ENCODE measurements at places on chromosomes 4 and X. TPM values are rescaled to one million over a fixed set of nuclear protein-coding genes. Genes with fewer than 3 reads are reported as not detected.

The RADX gene
- 3.5 TPM for total RNA-seq

The TCEAL5 gene
- not detected for total RNA-seq

- H3K36me3 ChIP-seq, result no peaks in the 10 kb centered on the region
- H3K4me3 ChIP-seq, result no peak overlapping the region
- H3K27ac ChIP-seq, result no peak overlapping the region
- H3K27me3 ChIP-seq, result no peaks in the 10 kb centered on the region
Observed at GRCh38 chr4:139978692-139979091, 175.3 kb downstream of the MAML3 start.

DNA sequence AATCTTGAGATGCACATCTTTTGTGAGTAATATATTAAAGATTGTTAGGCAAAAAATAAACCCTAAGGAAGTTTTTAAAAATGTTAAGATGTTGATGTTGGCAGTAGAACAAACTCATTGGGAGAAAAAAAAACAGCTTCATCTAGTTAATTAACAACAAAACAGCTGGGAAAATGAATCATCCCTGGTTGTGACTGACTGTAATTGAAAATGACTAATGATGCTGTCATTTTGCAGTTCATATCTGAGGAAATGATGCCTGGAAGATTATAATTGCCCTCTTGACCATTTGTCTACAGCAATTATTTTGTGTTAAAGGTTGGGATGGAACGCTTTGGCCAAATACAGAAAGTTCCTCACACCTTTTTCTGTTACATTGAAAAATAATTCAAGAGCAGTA, 760.4 kb upstream of the FTHL17 start:
- no peak overlapping the region for H3K27ac ChIP-seq
- H3K36me3 ChIP-seq, result no peaks in the 10 kb centered on the region
- DNase-seq, result no peak
- no peaks in the 10 kb centered on the region for H3K27me3 ChIP-seq

- H3K4me3 ChIP-seq, result no peak overlapping the region
- H3K4me1 ChIP-seq, result no peaks in the 10 kb centered on the region
- no peak for DNase-seq
- H3K36me3 ChIP-seq, result no peaks in the 10 kb centered on the region
- H3K27me3 ChIP-seq, result no peaks in the 10 kb centered on the region
Observed at GRCh38 chr4:169351872-169352271, 81.1 kb upstream of the SH3RF1 start.

DNA sequence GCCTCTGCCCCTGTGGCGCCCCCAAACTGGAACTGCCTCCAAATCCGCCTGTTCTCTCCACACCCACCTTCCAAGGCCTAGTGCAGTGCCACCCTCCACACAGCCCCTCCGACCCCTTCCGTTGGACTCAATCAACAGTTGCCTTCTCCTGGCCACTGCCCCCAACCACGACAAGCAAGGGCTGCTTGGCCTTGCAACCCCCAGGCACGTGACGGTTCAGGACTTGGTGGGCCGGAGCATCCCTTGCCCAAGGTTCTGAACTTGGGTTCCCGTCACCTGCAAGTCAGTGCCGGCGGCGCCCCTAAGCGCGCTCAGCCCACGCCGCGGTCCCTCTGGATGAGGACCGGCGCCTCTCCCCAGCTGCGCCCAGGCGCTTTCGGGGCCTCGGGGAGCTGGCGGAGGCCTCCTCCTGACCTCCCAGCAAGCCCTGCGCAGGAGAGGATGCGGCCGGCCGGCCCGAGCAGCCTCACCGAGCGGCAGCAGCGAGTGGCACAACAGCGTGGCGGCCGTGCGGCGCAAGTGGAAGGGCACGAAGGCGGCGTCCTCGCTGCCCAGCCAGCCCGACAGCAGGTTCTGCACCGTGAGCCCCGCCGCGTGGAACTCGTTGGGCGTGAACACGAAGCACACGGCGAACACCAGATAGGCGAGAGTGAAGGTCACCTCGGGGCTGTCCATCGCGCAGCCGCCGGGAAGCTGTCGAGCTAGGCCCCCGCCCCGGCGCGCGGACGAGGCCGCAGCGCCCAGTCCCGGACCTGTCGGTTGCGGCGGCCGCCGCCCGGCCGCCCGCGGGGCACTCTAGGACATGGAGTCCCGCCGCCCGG, 750 bp downstream of the TMEM129 start:
- peak overlapping the region; percentile 93 for H3K4me3 ChIP-seq
- no peaks in the 10 kb centered on the region for H3K27me3 ChIP-seq
- peak overlapping the region; percentile 93 for H3K27ac ChIP-seq
- no peak for DNase-seq

The CRMP1 gene
- total RNA-seq, result 0.21 TPM

DNA sequence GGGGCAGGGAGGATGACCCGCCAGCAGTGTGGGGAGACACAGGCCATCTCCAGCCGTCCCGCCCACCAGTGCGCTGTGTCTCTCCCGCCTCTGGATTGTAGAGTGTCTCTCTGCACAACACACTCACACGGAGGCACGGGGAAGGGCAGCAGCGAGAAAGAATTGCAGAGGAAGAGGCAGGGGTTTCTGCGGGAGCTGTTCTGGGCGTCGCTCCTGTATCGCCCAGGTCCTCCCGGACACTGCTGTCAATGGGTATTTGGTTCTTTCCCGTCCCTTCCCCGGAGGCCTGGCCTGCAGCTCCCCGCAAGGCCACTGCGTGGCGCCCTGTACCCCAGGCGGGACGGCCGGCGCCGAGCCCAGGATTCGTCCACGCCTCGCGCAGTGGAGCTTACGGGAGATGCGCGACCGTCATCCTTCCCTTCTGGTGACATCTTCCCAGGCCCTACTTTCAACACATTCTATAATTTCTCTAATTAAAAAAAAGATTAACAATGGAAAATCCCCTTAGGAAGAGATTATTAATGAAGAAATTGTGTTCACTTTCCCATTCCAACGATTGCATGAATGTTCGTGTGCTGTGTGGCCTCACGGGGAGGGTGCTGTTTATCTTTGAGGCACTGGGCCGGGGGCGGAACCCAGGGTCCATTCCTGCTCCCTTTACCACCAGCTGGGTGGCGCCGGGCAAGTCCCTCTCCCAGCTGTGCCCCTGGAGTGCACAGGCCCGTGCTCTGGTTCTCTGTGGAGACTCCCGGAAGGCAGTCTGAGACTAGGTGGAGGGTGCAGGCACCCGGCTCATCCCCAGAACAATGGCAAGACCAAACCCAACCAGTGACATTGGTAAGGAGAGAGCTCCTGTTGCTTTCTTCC, 95.7 kb downstream of the CPZ start:
- H3K36me3 ChIP-seq, result no peaks in the 10 kb centered on the region
- no peaks in the 10 kb centered on the region for H3K27me3 ChIP-seq
- peak; percentile 1 for DNase-seq
- H3K4me1 ChIP-seq, result no peaks in the 10 kb centered on the region

GRCh38 chr4:40976343-40976742, 226.6 kb downstream of the NSUN7 start:
- peak overlapping the region; percentile 17 for H3K27ac ChIP-seq
- H3K27me3 ChIP-seq, result no peaks in the 10 kb centered on the region
- H3K4me3 ChIP-seq, result no peak overlapping the region
- DNase-seq, result peak; percentile 74
- peaks cover 10% of the 10 kb centered on the region for H3K36me3 ChIP-seq

- H3K27ac ChIP-seq, result no peak overlapping the region
- H3K4me1 ChIP-seq, result no peaks in the 10 kb centered on the region
- no peaks in the 10 kb centered on the region for H3K27me3 ChIP-seq
- DNase-seq, result no peak
Observed at GRCh38 chr4:11011249-11011648, 326.7 kb upstream of the CLNK start.

DNA sequence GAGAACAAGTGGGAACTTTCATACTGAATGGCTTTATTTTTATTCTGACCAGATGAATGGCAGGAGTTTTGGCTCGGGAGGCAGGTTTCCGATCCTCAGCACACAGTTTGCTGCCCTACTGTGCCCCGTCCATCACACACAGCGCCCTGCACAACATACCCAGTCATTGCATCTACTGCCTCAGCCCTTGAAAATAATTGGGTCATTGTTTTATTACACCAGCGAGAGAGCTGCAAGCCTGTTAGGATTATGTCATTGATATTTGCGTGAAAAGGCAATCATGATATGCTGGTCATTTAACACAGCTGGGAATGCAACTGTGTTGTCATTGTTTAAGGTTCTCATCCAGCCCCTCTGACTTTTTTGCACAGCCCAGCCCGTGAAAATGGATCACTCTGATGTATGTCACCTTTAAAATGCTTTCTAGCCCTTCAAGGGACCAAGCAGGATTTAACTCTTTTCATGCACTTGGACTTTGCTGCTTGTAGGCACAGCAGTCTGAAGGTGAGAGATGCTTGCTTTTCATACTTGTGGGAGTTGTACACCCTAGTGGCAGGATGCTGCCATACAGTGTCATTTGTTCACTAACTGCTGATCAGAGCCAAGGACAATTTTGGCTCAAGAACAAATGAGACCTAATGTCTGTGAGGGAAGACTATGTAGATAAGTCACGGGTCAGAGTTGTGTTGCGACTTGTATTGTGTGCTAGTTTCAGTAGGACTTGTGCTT, 62.3 kb downstream of the RTL9 start:
- no peak overlapping the region for H3K27ac ChIP-seq
- no peaks in the 10 kb centered on the region for H3K4me1 ChIP-seq
- no peaks in the 10 kb centered on the region for H3K36me3 ChIP-seq
- H3K4me3 ChIP-seq, result peak overlapping the region; percentile 12

The TSPAN6 gene
- total RNA-seq, result 32.4 TPM

Measured in tibial nerve (tissue), 4 donors.